ENCODE measurements at places on chromosomes 3 and 15. TPM values are rescaled to one million over a fixed set of nuclear protein-coding genes. Genes with fewer than 3 reads are reported as not detected.
A peak's percentile ranks its signal among the peaks of the same experiment; 100 is the strongest.

Gene LMOD3
- total RNA-seq, result not detected

Gene MLF1
- 3.6 TPM for total RNA-seq

Gene PLA2G4E
- not detected for total RNA-seq

Gene SEMA3B
- 53.5 TPM for total RNA-seq

Gene QTRT2
- total RNA-seq, result 12.1 TPM

Gene P2RY13
- 1.1 TPM for total RNA-seq

Gene VIPR1
- total RNA-seq, result 2.0 TPM

Gene ARGFX
- not detected for total RNA-seq

Gene ACAN
- 0.14 TPM for total RNA-seq

Gene CX3CR1
- total RNA-seq, result 1.7 TPM

DNA sequence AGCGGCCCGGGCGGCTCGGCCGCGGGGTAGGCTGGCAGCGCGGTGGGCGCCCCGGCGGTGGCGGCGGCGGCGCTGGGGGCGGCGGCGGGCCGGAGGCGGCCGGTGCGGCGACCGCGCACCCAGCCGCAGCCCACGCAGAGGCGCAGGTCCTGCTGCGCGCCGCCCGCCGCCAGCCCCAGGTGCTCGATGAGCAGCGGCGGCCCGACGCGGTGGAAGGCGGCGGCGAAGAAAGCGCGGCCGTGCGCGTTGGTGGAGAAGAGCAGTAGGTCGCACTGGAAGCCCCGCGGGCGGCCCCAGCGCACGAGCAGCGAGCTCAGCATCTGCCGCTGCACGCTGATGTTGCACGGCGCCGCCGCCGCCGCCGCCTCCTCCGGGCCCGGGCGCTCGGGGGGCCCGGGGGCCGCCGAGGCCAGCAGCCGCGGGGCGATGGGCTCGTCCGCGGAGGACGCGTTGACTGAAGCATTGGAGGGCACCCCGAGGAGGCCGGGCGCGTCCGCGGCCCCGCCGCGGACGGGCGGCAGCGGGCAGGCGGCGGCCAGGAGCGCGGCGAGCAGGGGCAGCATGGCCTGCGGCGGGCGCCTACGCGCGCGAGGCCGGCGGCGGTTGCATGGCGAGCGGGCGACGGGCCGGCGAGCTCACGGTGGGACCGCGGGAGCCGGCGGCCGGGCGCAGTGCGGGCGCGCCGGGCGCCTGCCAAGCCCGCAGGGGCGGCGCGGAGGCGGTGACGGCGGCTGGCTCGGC is 452 bp downstream of the TMEM158 start:
- no peaks in the 10 kb centered on the region for H3K27me3 ChIP-seq
- no peak overlapping the region for H3K27ac ChIP-seq
- H3K4me3 ChIP-seq, result peak overlapping the region; percentile 46
- H3K4me1 ChIP-seq, result no peaks in the 10 kb centered on the region
- no peak for DNase-seq

DNA sequence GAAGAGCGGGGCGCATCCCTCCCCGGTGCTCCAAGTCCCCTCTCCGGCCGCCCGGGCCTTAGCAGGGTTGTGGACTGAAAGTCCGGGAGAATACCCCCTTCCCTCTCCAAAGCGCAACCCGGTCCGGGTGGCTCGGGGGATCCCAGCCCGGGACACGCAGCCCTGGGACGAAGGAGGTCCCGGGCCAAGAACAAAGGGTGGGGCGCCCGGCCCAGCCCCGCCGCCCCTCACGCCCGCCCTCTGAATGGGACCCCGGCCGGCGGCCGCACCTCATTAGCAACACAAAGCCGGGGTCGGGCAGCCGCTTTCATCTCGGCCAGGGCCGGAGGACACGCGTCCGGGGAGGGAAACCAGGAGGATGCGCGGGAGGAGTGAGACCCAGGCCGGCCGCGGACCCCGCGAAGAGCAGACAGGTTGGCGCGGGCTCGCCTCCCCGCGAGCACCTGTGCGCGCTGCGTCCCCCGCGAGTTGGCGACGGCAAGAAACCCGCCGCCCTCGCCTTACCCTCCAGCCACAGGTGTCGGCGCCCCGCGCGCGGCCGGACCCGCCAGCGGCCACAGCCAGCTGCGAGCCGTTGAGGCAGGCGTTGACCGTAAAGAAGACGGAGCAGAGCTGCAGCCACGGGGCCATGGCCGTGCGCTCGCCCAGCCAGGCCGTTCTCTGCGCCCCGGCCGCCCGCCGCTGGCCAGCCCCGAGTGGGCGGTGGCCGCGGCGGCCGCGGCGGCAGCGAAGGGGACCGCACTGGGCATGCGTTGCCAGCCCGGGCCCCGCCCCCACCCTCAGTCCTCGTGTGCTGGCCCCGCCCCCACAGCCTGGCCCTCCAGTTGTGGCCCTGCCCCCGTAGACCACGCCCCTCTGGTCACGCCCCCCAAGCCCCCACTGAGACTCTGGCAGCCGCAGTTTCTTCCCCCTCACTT is at the start of gene IL17RD:
TSS of gene IL17RD (minus strand) at position 697 of the 917 bp plus-strand sequence. CDS start at position 630, 67 bp downstream.
- no peaks in the 10 kb centered on the region for H3K36me3 ChIP-seq
- no peaks in the 10 kb centered on the region for H3K27me3 ChIP-seq
- no peak within 1 kb of the TSS for H3K27ac ChIP-seq
- DNase-seq, result peak; percentile 68
- H3K4me3 ChIP-seq, result peak within 1 kb of the TSS; percentile 77

GRCh38 chr3:189941125-189941524 is 179.6 kb downstream of the P3H2 start:
- no peaks in the 10 kb centered on the region for H3K36me3 ChIP-seq
- no peak overlapping the region for H3K4me3 ChIP-seq
- peak overlapping the region; percentile 79 for H3K27ac ChIP-seq
- peaks cover 9% of the 10 kb centered on the region for H3K4me1 ChIP-seq

GRCh38 chr3:143002727-143003126 is 1.4 kb downstream of the U2SURP start:
- no peaks in the 10 kb centered on the region for H3K36me3 ChIP-seq
- DNase-seq, result no peak
- peak overlapping the region; percentile 89 for H3K4me3 ChIP-seq
- H3K4me1 ChIP-seq, result peaks cover 14% of the 10 kb centered on the region
- no peak overlapping the region for H3K27ac ChIP-seq

DNA sequence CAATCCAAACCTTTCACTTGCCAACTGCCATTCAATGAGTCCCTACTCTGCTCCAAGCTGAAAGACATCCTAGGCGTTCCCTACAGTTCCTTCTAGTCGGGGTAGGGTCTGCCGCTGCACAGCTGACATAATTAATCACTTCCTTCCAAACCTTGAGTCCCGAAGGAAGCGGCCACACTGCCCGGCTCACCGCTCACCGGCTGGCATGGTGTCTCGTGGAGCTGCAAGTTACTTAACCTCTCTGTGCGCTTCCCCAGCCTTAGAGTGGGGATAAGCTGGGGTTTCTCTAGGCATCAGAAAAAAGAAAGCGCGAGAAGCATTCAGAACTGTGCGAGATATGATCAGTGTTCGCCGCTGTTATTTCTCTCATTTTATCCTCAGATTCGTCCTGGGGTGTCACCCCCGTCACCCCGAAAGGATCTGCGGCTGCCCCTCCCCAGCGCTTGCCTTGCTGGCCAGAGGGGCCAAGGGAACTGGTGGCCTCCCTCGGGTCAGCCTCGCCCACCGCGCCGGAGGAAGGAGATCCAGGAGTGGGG is 748 bp downstream of the MRPS25 start:
- DNase-seq, result no peak
- H3K27ac ChIP-seq, result peak overlapping the region; percentile 69
- H3K27me3 ChIP-seq, result no peaks in the 10 kb centered on the region
- peaks cover 11% of the 10 kb centered on the region for H3K4me1 ChIP-seq

DNA sequence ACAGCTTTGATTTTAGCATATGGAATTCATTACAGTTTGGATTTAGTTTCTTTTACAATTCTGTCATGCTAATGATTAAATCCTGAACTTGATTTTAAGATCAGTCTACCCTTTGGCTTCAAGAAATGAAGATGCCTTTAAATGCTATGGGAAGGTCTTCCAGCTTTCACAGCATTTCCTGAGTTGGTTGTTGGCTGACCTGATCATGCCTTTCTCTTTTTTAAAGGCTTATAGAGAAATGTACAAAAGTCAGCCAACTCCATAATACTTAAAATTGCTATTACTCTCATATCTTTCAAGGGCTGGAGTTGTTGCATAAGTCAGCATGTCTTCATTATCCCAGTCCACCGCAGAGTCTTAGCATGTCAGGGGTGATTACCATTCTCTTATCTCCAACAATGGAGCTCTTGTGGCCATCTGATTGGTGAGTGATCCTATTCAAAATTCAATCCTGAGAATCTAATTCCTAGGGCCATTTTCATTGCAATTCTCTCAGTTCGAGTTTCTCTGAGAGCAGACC is 123.8 kb downstream of the GMNC start:
- no peak overlapping the region for H3K4me3 ChIP-seq
- DNase-seq, result no peak
- H3K27ac ChIP-seq, result no peak overlapping the region
- no peaks in the 10 kb centered on the region for H3K4me1 ChIP-seq

- H3K4me3 ChIP-seq, result no peak overlapping the region
- no peaks in the 10 kb centered on the region for H3K4me1 ChIP-seq
- no peak overlapping the region for H3K27ac ChIP-seq
Observed at GRCh38 chr15:86588413-86588812, 508.7 kb downstream of the AGBL1 start.

DNA sequence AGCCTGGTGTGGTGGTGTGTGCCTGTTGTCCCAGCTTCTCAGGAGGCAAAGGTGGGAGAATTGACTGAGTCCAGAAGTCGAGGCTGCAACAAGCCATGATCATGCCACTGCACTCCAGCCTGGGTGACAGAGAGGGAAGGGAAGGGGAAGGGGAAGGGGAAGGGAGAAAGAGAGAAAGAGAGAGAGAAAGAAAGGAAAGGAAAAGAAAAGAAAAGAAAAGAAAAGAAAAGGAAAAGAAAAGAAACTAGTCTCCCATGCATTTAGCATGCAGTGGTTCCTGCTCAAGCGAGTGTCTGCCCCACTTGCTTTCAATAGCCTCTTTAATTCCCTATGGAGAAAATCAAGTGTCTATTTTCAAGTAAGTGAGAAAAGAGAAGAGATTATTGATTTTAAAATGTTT is 20.6 kb upstream of the CAPN7 start:
- no peaks in the 10 kb centered on the region for H3K4me1 ChIP-seq
- no peaks in the 10 kb centered on the region for H3K36me3 ChIP-seq

- no peak for DNase-seq
- H3K27ac ChIP-seq, result no peak overlapping the region
- H3K4me1 ChIP-seq, result no peaks in the 10 kb centered on the region
- no peak overlapping the region for H3K4me3 ChIP-seq
Observed at GRCh38 chr15:81604713-81605112, 230.7 kb upstream of the TMC3 start.

- H3K4me3 ChIP-seq, result no peak overlapping the region
- H3K27ac ChIP-seq, result no peak overlapping the region
- H3K36me3 ChIP-seq, result no peaks in the 10 kb centered on the region
- DNase-seq, result no peak
- no peaks in the 10 kb centered on the region for H3K27me3 ChIP-seq
Observed at GRCh38 chr3:87900061-87900460, 158.7 kb downstream of the CGGBP1 start.

- no peaks in the 10 kb centered on the region for H3K36me3 ChIP-seq
- H3K27ac ChIP-seq, result no peak overlapping the region
- no peak overlapping the region for H3K4me3 ChIP-seq
- no peak for DNase-seq
- no peaks in the 10 kb centered on the region for H3K27me3 ChIP-seq
Observed at GRCh38 chr3:161560008-161560637, 63.5 kb downstream of the OTOL1 start.

- H3K36me3 ChIP-seq, result no peaks in the 10 kb centered on the region
- no peaks in the 10 kb centered on the region for H3K4me1 ChIP-seq
- no peak overlapping the region for H3K27ac ChIP-seq
- H3K27me3 ChIP-seq, result no peaks in the 10 kb centered on the region
- no peak overlapping the region for H3K4me3 ChIP-seq
Observed at GRCh38 chr15:58505581-58505980, 73.8 kb downstream of the LIPC start.

- no peaks in the 10 kb centered on the region for H3K4me1 ChIP-seq
- no peak for DNase-seq
Observed at GRCh38 chr15:38861108-38861507, 296.5 kb upstream of the RASGRP1 start.

DNA sequence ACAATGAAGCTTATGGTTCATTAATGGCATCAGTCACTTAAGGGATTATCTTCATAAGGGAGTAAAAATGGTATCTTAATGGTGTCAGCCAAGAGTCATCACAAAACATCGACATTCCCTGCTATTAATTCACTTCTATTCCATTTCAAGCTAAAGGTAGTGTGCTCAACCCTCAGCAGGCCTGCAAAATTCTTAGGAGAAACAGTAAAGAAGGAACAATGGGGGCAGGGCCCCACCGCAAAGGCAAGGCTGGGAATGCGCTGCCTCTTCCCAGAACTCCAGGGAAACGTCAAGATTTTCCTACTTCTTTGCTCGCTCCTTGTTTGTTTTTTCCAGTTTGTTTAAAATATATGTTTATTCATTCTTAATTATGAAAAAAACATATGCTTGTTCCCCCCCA is 187.3 kb upstream of the TSC22D2 start:
- no peaks in the 10 kb centered on the region for H3K27me3 ChIP-seq
- H3K4me1 ChIP-seq, result no peaks in the 10 kb centered on the region
- peak overlapping the region; percentile 16 for H3K4me3 ChIP-seq
- no peaks in the 10 kb centered on the region for H3K36me3 ChIP-seq
- H3K27ac ChIP-seq, result no peak overlapping the region

- no peaks in the 10 kb centered on the region for H3K27me3 ChIP-seq
- H3K27ac ChIP-seq, result no peak overlapping the region
- no peak overlapping the region for H3K4me3 ChIP-seq
Observed at GRCh38 chr3:164522073-164522763, 556.1 kb downstream of the SI start.

- DNase-seq, result no peak
- no peaks in the 10 kb centered on the region for H3K36me3 ChIP-seq
- no peaks in the 10 kb centered on the region for H3K27me3 ChIP-seq
- no peak overlapping the region for H3K27ac ChIP-seq
- H3K4me1 ChIP-seq, result no peaks in the 10 kb centered on the region
- no peak overlapping the region for H3K4me3 ChIP-seq
Observed at GRCh38 chr15:34976743-34977142, 7.2 kb upstream of the AQR start.

DNA sequence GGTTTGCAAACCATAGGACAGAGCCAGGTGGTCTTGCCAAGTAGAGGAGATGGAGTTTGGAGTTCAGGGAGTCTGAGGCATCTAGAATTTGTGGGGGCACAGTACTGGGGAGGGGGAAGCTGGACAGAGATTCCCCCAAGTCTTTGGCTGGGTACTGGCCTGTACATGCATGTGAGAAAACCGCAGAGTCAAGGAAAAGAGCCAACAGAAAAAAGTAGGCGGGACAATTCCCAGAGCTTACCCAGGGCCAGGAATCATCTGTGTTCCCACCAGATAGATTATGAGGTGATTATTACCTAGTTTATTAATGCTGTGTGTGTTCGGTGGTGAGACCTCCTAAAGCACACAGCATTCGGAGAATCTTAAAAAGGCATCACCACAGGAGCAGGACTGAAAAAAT is 11.3 kb downstream of the LYSMD4 start:
- DNase-seq, result no peak
- H3K27me3 ChIP-seq, result no peaks in the 10 kb centered on the region
- no peak overlapping the region for H3K4me3 ChIP-seq
- no peak overlapping the region for H3K27ac ChIP-seq

- DNase-seq, result no peak
- no peak overlapping the region for H3K27ac ChIP-seq
- H3K4me1 ChIP-seq, result no peaks in the 10 kb centered on the region
- H3K27me3 ChIP-seq, result no peaks in the 10 kb centered on the region
- H3K4me3 ChIP-seq, result no peak overlapping the region
- H3K36me3 ChIP-seq, result no peaks in the 10 kb centered on the region
Observed at GRCh38 chr15:45027220-45027619, 4.2 kb downstream of the SORD start.

- DNase-seq, result no peak
- H3K36me3 ChIP-seq, result no peaks in the 10 kb centered on the region
- no peaks in the 10 kb centered on the region for H3K4me1 ChIP-seq
- H3K27ac ChIP-seq, result no peak overlapping the region
- H3K4me3 ChIP-seq, result no peak overlapping the region
Observed at GRCh38 chr3:114645392-114645791, 351.6 kb downstream of the TIGIT start.

All from pancreas (tissue), 10 donors.